Naive thymus-derived CD4-positive, alpha-beta T cell (primary cell): ENCODE measurements at places on chromosomes 5 and 9. TPM values are rescaled to one million over a fixed set of nuclear protein-coding genes. Genes with fewer than 3 reads are reported as not detected.

DNA sequence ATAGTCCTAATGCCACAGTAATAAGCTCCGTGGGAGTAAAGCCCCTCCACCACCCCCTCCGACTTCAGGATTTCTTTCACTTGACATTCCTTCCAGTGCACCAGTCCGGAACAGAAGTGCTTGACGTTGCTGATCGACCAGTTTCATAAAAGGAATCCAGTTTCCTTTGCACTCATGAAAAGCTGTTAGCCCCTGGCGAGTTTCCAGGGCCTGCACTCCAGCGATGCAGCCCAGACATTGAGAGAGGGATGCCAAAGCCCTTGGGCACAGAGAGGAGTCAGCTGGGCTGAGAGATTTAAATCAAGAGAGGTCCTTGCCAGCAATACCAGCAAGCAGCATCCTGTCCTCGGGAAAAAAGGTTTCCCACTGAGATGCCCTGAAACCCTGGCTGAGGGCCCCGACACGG is 170.1 kb downstream of the GABBR2 start:
- H3K36me3 ChIP-seq: no peaks in the 10 kb centered on the region
- H3K27me3 ChIP-seq: no peaks in the 10 kb centered on the region
- no peak overlapping the region for H3K4me3 ChIP-seq
- no peak overlapping the region for H3K27ac ChIP-seq
- no peak for DNase-seq

GRCh38 chr9:97386265-97386633 is 25.6 kb upstream of the TDRD7 start:
- H3K27me3 ChIP-seq: no peaks in the 10 kb centered on the region
- no peaks in the 10 kb centered on the region for H3K4me1 ChIP-seq
- H3K27ac ChIP-seq: no peak overlapping the region
- H3K36me3 ChIP-seq: no peaks in the 10 kb centered on the region
- H3K4me3 ChIP-seq: no peak overlapping the region

Gene ADAMTS6
- 2.6 TPM for total RNA-seq

DNA sequence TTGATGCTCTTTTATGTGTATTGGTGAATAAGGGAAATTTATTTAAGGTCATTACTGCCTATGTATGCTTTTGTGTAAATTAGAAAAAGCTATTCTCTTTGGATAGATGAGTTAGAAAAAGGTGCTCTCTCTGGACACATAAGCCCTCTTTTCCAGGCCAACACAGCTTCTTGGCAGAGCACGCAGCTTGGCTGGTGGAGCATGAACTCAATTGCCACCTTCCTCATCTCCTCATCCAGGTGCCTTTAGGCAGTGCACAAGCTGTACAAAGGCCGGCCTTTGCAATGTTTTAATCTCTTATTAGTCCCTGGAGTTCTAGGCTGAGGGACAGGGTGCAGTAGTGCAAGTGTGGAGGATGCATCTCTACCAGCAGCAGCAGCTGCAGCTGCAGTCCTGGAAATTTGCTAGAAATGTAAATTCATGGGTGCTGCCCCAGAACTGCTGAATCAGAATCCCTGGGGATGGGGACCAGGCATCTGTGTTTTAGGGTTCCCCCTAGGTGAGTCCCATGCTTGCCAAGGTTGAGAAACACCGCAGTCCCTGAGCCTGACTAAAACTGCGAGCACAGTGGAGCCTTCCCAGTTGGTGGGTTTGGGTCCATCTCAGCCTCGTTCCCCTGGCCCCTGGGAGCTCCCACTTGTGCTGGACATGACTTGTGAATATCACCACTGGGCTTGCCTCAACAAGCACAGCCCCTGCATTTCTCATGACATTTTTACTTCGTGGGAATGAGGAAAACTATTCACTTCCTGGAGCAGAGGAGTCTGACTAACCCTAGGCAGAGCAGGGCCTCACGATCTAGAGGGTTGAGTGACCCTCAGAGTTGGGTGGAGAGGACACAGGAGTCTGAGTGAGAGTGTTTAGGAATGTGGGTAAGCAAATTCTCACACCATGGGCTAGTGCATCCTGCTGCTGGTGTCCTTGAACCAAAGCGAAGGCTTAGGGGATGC is 272.3 kb downstream of the ZSWIM6 start:
- no peaks in the 10 kb centered on the region for H3K27me3 ChIP-seq
- no peak overlapping the region for H3K27ac ChIP-seq
- DNase-seq: no peak
- no peaks in the 10 kb centered on the region for H3K4me1 ChIP-seq

- no peaks in the 10 kb centered on the region for H3K36me3 ChIP-seq
- no peaks in the 10 kb centered on the region for H3K4me1 ChIP-seq
- no peak for DNase-seq
- H3K4me3 ChIP-seq: no peak overlapping the region
- peaks cover 3% of the 10 kb centered on the region for H3K27me3 ChIP-seq
- no peak overlapping the region for H3K27ac ChIP-seq
Measured at GRCh38 chr9:89576404-89576839, 28.4 kb upstream of the GADD45G start.

GRCh38 chr9:86549401-86549811 is 195.2 kb upstream of the TUT7 start:
- H3K4me1 ChIP-seq: no peaks in the 10 kb centered on the region
- H3K4me3 ChIP-seq: no peak overlapping the region
- DNase-seq: no peak
- H3K27me3 ChIP-seq: no peaks in the 10 kb centered on the region
- no peak overlapping the region for H3K27ac ChIP-seq
- no peaks in the 10 kb centered on the region for H3K36me3 ChIP-seq

Gene ELOVL7
- 0.48 and 0.56 TPM in 2 replicates for total RNA-seq

- no peaks in the 10 kb centered on the region for H3K27me3 ChIP-seq
- no peak overlapping the region for H3K27ac ChIP-seq
- no peaks in the 10 kb centered on the region for H3K36me3 ChIP-seq
- H3K4me3 ChIP-seq: no peak overlapping the region
- peaks cover 9% of the 10 kb centered on the region for H3K4me1 ChIP-seq
Measured at GRCh38 chr5:55919625-55920024, 68.5 kb downstream of the IL31RA start.

Gene TENT4A
- 50.7 TPM for total RNA-seq

GRCh38 chr5:179114756-179115155 is 54.6 kb downstream of the ZNF354C start:
- no peaks in the 10 kb centered on the region for H3K27me3 ChIP-seq
- no peaks in the 10 kb centered on the region for H3K36me3 ChIP-seq
- no peak overlapping the region for H3K4me3 ChIP-seq

Gene ARID3C
- not detected for total RNA-seq
